ENCODE measurements at places on chromosomes 6 and 20. TPM values are rescaled to one million over a fixed set of nuclear protein-coding genes. Genes with fewer than 3 reads are reported as not detected.

The TMEM151B gene
- total RNA-seq, result 0.21 TPM

The SYTL3 gene
- total RNA-seq, result 3.1 TPM

DNA sequence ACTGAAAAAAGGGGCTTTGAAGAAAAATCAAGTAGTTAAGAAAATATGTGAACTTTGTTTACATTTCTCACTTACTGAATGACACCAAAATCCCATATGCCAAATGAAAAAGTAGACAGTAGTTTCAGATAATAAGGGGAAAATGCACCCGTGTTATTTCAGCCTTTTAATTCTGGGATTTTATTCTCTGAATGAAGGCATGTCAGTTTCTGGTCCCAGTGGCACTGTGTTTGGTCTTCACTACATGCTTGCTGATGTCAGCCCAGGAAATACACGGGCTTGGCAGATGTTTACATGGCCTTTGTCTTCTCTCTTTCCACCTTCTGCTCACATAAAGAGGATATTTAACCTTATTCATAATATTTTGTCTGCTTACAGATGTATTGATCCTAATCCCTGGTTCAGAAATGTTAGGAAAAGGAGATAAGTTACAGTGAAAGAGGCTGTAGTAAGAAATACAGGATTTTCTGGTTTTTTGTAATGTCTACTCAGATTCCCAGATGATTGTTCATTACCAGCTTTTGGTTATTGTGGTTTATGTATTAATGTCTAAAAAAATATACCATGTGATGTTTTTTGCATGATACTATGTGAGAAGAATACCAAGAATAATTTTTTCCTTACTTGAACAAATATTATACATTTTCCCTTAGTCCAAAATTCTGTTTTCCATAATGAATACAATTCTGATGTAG, 27.7 kb downstream of the DSE start:
- DNase-seq, result no peak

- DNase-seq, result no peak
Measured at GRCh38 chr6:41471064-41471895, 74.9 kb upstream of the FOXP4 start.

GRCh38 chr6:162485464-162485863, 242.1 kb downstream of the PRKN start:
- no peak for DNase-seq

DNA sequence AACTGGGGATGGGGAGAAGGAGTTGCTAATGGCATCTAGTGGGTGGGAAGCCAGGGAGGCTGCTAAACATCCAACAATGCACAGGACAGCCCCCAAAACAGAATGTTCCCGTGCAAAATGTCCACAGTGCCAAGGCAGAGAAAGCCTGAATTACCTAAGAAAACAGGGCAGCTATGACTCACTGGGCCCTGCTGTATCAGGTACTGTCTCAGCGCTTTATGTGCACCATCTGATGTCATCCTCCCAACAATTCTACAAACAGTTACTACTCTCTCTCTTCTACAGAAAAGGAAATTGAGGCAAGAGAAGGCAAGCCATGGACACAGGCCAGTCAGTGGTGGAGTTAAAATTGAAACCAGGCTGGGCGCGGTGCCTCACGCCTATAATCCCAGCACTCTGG, 3.1 kb downstream of the YTHDF1 start:
- DNase-seq, result no peak

GRCh38 chr20:53534037-53534436, 59.6 kb downstream of the ZNF217 start:
- DNase-seq, result no peak

DNA sequence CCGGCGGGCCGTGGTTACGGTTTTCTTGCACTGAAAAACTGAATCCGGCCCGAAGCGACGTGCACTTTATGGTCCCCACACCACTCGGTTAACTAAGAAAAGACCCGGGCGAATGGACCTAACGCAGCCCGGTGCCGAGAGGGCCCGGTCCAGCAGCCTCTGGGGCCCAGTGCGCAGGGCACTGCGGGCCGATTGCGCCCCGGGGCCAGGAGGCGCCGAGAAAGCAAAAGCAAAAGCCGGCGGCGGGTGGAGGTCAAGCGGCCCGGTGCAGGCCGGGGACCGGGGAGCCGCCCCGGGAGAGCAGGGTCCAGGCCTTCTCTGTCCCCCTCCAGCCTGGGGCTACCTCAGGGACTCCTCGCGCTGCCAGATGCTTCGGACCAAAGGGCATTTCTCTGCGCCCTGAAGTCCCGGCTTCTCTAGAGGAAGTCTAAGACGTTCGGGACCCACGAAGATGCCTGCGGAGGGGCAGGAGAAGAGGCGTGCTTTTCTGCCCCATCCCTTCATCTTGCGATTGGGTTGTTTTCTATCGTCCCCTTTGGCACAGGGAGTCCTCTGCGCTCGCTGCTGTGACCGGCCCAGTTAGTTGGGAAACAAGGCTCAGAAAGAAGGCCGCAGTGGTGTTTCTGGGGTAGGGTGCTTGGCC, 4.4 kb downstream of the FOXF2 start:
- no peak for DNase-seq

Data from kidney epithelial cell (primary cell).